ENCODE measurements at places on chromosomes 16 and 17.
A peak's percentile ranks its signal among the peaks of the same experiment; 100 is the strongest.

- no peak for DNase-seq
These were observed 1094.7 kb upstream of the CDH8 start for GRCh38 chr16:63130942-63131341.

DNA sequence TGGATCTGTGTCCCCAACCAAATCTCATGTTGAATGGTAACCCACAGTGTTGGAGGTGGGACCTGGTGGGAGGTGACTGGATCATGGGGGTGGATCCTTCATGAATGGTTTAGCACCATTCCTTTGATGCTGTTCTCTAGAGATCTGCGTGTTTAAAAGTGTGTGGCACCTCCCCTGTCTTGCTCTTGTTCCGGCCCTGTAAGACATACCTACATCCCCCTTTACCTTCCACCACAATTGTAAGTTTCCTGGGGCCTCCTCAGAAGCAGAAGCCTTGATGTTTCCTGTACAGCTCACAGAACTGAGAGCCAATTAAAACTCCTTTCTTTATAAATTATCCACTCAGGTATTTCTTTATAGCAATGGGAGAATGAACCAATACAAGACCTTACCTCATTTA is 257.7 kb downstream of the XYLT1 start:
- no peak for DNase-seq

DNA sequence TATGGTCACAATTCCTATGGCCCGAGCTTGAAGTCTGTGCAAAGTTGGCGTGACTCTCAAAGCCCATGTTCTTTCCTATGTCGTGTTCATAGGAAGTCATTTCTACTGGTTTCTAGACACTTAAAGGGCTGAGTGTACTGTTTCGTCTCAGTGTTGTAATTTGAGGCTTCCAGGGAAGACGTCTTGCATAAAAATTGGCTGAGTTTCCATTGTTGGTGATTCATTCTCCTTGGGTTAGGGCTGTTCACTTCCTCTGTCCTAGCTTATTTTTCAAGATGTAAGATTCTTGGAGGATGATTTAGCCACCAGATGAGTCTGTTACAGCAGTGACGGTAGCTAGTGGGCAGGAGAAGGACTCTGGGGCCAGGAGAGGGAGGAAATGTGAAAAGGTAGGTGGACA is 43.1 kb downstream of the PIK3R5 start:
- DNase-seq = no peak

GRCh38 chr17:41444186-41444585 is 3.4 kb upstream of the KRT38 start:
- DNase-seq = no peak

DNA sequence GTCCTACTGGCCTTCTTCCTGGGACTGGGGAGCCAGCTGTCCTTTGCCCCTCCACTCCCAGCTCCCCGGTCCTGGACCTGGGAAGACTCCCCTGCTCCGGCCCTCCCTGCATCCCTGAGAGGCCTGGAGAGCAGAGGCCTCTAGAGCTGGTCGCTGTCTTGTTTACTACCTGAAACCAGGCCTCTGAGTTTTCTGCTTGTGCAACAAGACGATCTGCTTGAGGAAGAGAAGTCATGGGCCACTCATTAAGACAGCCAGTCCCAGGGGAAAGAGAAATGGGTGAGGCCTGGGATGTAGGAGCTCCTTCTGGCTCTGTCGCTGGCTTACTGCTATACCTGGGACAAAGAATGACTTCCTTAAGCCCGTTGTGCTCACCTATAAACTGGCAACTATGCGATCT is 29.8 kb upstream of the GPRC5C start:
- DNase-seq = no peak

GRCh38 chr17:68255731-68256538 is 8.1 kb downstream of the AMZ2 start:
- peak; percentile 59 for DNase-seq

DNA sequence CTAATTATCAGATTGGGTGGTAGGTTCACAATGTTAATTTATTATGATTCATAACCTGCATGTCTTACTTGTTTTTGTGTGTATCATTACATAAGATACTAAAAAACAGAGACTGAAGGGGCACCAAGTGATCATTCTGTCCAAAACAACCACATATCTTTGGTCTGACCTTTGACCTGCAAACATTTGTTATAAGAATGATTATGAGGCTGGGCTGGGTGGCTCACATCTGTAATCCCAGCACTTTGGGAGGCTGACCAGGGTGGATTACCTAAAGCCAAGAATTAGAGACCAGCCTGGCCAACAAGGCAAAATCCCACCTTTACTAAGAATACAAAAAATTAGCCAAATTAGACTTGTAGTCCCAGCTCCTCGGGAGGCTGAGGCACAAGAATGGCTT is 116.4 kb downstream of the SPAG9 start:
- no peak for DNase-seq

DNA sequence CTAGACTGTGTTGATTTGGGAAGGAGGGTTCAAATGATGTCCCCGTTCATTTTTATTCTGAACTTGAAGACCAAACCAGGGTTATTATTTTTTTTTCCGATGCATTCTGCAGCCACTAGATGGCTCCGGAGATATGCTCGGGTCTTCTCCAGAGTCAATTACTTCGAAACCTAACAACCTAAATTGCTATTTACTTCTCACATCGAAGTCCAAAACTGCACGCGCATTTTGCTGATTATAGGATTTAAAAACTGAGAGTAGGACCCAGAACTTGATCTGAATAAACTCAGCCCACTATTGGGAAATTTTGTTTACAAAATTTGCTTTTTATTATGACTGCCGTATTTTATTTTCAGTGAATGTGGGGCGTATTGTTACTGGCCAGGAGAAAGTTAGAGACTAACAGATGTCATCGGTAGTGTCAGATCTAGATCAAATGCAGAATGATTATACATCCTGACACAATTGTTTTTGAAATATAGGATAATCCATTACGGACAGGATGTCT is 263.8 kb downstream of the HS3ST3A1 start:
- DNase-seq = no peak

DNA sequence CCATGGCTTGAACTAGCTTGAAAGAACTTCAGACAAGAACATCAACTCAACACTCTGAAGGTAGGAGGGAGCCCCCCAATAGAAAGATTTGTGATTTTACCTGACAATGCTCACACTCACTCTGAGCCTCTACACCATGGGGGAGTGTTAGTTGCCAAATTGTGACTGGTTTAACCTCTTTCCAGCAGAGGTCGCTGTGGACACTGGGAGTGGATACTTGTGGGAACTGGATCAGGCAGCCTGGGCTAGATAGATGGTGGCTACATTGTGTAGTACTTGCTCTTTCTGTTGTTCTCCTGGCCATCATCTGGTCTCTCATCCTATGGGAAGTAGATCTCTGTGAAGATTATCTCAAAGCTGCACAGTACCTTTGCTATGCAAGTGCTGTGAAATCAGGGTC is 2.9 kb downstream of the SMPD3 start:
- no peak for DNase-seq

- no peak for DNase-seq
These were observed 44.7 kb downstream of the ZFPM1 start for GRCh38 chr16:88497561-88498462.

DNA sequence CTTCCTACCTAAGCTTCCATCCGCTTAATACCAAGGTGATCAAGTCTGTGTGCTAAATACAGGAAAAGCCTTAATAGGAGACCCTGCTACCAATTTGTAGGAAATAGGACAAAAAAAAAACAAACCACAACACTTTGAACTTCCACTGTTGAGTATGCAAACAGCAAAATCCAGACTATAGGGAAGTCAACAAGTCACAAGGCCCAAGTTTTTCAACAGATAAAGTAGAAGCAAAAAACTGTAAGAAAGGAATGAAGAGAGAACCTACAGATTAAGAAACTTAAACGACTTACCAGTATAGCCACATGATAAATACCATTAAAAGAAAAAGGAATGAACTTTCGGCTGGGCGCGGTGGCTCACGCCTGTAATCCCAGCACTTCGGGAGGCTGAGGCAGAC is 7.4 kb downstream of the USP22 start:
- no peak for DNase-seq

Measured in T-helper 2 cell (primary cell).